Activated naive CD8-positive, alpha-beta T cell treated with anti-CD3 and anti-CD28 coated beads, Interleukin-2, amount 50 U/mL, for 16 hours (primary cell): ENCODE measurements at places on chromosomes 5 and 9.

- no peak for DNase-seq
Observed at GRCh38 chr5:176784218-176785165, 25.9 kb upstream of the UNC5A start.

GRCh38 chr5:158261674-158262367 lies 402.9 kb upstream of the CLINT1 start:
- no peak for DNase-seq

DNA sequence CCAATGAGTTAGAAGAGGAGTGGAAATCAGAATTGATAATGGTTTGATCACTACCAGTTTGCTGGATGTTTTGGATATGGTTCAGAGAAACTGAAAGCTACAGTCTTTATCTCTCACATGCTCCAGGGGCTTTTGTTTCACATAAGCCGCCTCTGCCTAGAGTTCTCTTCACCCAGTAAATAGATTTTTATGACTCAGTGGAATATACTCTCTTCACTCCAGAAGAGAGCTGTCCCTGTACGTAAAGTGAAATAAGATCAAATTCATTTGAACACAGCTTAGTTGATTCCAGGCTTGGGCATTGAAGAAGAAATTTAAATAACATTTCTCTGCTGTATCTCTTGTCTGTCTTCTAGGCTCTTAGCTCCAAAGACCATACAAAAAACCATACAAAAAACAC lies 184.9 kb downstream of the TRPM3 start:
- no peak for DNase-seq

DNA sequence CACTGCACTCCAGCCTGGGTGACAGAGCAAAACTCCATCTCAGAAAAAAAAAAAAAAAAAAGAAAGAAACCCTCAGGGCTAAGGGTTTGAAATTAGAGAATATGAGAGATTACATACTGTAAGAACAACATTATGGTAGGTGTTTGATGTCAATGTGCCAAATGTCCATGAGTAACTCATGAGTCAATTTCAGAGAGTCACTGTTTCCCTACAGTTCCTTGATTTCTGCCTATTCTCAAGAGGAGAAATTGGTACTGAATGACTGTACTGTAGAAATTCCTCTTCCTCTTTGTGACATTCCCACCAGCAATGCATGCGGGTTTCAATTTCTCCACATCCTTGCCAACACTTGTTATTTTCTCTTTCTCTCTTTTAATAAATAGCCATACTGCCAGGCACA lies 35.2 kb downstream of the MARVELD2 start:
- DNase-seq = no peak

GRCh38 chr5:174317256-174317894 lies 271.9 kb downstream of the NSG2 start:
- no peak for DNase-seq
